Stimulated activated CD8-positive, alpha-beta memory T cell treated with anti-CD3 and anti-CD28 coated beads, Interleukin-7, amount 100 ng/mL, for 48 hours (primary cell): ENCODE measurements at places on chromosomes 4 and X.
A peak's percentile ranks its signal among the peaks of the same experiment; 100 is the strongest.

- DNase-seq = no peak
These were observed 36.1 kb downstream of the EVC start for GRCh38 chr4:5746829-5747737.

DNA sequence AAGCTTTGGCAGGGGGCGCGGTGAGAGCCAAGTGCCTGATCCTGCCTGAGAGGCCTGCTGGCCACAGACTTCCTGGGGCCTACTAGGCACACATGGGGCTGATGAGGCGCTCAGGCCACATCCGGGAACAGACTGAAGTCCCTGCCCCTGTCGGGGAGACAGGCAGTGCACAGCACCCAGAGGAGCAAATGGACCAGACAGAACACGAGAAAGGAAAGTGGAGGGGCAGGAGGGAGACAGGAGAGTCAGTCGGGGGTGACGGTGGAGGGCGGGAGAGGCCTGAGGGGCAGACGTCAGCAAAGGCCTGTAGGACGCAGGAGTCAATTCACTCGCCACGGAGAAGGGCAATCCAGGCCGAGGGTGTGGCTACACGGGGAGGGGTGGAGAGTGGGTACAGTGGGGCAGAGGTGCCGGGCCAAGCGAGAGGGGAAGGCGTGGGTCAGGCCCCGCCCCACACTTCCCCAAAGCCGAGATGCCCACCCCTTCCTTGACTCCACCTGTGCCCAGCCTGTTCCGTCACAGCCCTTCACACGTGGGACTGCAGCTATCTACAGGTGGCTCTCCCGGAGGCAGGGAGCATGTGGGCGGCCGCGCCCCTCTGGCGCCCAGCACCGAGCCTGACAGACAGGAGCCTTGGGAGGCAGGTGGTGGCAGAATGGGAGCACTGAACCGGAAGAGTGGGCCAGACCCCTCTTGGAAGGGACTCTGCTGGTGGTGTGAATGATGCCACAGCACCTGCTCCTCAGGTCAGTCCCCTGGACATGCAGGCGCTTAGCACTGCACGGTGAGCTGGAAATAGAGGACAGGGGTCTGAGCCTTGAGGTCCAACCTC, 20.5 kb downstream of the NOP14 start:
- DNase-seq = no peak

- no peak for DNase-seq
These were observed 130.0 kb upstream of the LNX1 start for GRCh38 chr4:53721263-53721662.

DNA sequence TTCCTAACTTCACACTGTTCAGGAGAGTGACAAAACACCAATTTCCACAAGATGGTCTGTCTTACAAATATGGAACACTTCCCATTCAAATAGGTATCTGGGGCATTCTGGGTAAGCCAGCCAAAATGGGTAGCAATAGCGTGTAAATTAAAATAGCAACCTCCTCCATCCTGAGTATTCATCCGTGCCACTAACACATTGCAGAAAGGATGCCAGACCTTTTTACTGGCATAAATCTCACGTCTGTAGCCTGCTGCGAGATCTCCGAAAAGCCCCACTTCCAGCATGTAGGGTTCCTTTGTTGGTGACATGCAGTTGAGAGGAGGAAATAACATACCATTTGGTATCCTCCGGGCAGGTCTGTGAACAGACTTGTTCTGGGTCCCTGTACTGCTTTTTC, 52.7 kb upstream of the RAI2 start:
- DNase-seq = no peak

- DNase-seq = no peak
These were observed 1150.1 kb downstream of the STIM2 start for GRCh38 chr4:28010577-28011240.

DNA sequence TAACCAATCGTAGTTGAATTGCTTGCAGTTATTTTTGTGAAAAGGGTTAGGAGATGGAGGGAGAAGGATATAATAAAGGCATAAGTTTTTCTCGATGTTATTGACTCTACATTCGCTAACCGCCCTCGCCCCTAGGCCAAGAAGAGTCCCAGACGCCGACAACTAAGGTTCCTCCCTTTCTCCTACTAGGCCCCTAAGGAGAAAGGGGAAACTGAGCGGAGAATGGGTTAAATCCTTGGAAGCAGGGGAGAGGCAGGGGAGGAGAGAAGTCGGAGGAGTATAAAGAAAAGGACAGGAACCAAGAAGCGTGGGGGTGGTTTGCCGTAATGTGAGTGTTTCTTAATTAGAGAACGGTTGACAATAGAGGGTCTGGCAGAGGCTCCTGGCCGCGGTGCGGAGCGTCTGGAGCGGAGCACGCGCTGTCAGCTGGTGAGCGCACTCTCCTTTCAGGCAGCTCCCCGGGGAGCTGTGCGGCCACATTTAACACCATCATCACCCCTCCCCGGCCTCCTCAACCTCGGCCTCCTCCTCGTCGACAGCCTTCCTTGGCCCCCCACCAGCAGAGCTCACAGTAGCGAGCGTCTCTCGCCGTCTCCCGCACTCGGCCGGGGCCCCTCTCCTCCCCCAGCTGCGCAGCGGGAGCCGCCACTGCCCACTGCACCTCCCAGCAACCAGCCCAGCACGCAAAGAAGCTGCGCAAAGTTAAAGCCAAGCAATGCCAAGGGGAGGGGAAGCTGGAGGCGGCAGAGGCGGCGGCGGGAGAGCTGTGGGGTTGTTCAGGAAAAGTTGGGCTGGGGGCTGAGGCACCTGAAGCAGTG, 5.9 kb downstream of the ATOH1 start:
- no peak for DNase-seq

- no peak for DNase-seq
These were observed 30.3 kb upstream of the UTP14A start for GRCh38 chrX:129875669-129876068.

- no peak for DNase-seq
These were observed 1424.9 kb upstream of the PCDH7 start for GRCh38 chr4:29295280-29295679.

- no peak for DNase-seq
These were observed at the start of gene HS3ST1 for GRCh38 chr4:11428231-11428898. Gene HS3ST1, minus strand, starts transcription at chr4:11428894. Its CDS starts 28,889 bp downstream, at chr4:11400005.

DNA sequence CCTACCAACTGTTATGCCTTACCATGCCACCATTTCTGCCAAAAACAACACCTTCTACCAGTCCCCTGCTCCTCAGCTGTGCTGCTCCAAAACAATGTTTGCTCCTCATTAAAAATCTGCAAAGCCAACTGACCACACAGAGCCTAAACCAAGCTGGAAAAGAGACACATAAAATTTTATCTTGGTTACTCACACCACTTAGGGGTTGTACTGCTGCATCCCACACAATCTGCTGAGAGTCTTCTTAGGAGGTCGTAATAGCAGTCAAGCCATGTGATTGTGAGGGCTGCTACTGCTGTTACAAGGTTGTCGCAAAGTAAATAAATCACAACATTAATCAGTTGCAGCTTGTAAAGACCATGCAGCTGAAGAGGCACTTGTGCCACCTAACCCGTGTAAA, 607.4 kb upstream of the FAM241A start:
- no peak for DNase-seq

DNA sequence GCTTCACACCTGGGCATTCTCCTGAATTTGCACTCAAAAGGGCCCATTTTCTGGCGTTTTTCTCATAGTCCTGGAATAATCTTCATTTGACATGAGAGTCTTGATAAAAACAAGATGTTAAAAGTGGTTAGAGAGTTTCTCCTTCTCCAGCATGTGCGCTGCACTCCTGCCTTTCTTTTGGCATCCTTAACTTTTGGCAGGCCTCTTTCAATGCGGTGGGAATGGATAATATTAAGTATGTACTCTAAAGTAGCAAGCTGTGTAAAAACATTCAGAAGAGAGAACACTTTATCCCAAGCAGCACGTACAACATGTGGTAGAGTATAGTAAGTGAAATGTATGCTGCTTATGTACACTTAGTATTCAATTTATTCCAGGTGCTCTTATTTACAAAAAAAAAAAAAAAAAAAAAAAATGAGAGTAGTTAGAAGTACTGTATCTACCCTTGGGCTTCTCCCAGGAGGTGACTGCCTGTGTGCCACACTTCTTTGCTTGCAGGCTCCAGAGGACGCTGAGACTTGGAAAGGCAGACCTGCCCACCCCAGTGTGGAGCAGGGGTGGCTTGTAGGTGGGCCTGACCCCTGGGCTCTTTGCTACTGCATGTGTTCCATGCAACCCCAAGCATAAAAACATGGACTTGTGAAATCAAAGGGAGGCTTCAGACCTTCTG, 3.9 kb downstream of the FGF2 start:
- DNase-seq = no peak

- DNase-seq = no peak
These were observed 96.6 kb upstream of the IL13RA1 start for GRCh38 chrX:118630848-118631247.

DNA sequence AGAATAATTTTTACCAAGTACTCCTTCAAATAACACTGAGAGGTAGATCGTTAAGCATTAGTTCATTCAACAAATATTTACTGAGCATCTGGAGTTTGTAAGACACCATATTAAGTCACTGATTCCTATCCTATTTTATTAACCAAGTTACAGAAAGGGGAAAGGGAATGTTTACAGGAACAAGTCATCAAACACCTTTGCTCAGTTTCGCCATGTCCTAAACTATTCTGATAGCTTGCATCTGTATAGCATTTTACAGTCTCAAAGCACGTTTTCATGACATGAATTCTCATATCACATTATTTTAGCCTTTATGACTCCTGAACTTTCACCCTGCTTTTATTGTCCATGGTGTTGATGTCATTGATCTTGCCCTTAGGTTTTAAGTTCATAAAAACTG, 89.2 kb downstream of the AREG start:
- DNase-seq = no peak

GRCh38 chrX:115147220-115147619, 42.0 kb upstream of the RBMXL3 start:
- no peak for DNase-seq

GRCh38 chr4:1939664-1940509, 68.7 kb downstream of the NSD2 start:
- no peak for DNase-seq

- peak; percentile 55 for DNase-seq
These were observed at the start of gene PLXNB3 for GRCh38 chrX:153763989-153764755. Gene PLXNB3, plus strand, starts transcription at chrX:153764249. Its CDS starts 1,287 bp downstream, at chrX:153765536.

DNA sequence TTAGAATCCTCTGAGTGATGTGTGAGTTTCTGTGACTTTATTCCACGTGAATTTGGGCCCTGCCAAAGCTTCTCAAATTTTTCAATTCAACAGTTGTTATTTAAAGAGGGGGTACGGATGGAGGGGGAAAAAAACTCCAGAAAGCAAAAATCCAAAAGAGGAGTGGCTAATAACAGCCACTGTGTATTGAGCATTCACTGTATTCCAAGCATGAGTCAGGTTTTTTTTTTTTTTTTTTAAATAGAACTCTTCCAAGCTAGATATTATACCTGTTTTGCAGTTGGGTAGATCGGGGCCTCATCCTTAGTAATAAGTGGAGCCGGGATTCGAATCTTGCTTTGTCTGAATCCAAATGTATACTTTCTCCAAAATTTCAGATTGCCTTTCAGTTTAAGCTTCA, 6.4 kb upstream of the RHOH start:
- DNase-seq = no peak

DNA sequence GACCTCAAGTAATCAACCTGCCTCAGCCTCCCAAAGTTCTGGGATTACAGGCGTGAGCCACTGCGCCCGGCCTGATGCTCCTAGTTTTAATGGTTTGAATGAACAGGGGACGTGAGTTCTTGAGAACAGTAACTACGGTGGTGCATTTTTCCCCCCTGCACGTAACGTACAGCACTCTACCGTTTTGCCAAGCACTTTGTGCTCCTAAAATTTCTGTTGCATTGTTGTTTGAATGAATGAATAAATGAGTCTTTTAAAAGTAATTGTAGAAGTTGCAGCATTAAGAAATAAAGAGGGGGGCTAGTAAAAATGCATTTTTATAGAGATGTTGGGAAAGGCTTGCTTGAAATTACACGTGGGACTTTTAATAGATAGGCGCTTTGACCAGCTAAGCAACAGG, at the start of gene RPA4:
Gene RPA4, plus strand, starts transcription at position 301 of the 400 bp plus-strand sequence. CDS start 403 bp downstream, outside the sequence.
- DNase-seq = no peak

DNA sequence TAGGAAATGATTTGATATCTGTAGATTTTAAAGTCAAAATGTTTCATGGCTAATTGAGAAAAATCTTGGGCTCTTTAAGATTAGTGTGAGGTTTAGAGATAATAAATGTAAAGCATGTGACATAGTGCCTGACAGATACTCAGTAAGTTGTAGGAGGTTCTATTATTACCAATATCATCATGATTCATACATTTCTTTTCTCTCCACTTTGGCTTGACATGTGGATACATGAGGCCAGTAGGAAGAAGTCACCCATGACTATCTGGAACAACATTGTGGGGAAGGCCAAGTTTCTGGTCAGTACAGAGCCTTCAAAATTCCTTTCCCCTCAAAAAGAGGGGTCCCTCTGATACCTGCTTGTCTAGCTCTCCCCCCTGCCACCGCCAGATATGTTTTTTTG, 91.2 kb upstream of the SORBS2 start:
- no peak for DNase-seq

- no peak for DNase-seq
These were observed 216.2 kb downstream of the HS6ST2 start for GRCh38 chrX:132742246-132742645.

- no peak for DNase-seq
These were observed 185.5 kb downstream of the MGST2 start for GRCh38 chr4:139851133-139851532.

DNA sequence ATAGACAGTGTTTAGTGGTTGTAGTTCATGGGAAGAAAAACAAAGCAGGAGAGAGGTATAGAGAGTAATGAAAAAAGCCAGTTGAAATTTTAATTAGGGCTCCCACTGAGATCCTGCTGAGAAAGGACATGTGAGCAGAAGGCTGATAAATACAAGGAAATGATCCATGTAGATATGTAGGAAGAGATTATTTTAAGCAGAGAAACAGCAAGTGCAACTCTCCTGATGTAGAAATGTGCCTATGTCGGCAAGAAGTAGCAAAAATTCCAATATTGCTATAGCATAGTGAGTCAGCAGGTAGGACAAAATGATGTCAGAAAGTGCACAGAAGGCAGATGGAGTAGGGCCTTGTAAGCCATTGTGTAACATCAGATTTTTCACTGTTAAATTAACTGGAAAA, 1027.3 kb downstream of the PCDH18 start:
- no peak for DNase-seq

DNA sequence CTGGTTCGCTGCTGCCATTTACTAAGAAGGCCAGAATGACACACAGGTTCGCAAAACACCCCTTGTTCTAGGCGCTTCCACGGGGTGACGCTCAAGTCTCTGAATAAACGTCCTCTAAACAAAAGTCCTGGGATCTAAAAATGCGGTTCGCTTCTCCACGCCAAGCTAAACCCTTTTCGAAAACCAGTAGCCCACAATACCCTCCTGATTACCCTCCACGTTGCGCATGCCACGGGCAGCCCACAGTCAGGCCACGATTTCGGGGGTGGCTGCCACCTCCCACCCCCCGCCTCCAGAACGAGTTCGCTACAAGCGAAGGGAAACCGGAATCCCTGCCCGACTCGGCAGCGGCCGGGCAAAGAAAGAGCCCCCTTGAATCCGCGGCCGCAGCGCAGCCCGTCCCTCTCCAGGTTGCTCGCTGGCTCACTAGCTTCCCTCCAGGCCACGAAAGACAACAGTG, 423 bp downstream of the RPL39 start:
- DNase-seq = peak; percentile 8
